Occipital lobe (tissue), 3 donors: ENCODE measurements at places on chromosomes 11 and 22. TPM values are rescaled to one million over a fixed set of nuclear protein-coding genes. Genes with fewer than 3 reads are reported as not detected.

GRCh38 chr11:111700162-111700561, 66.0 kb downstream of the PPP2R1B start:
- DNase-seq, result no peak

GRCh38 chr11:107682171-107682570, 29.7 kb downstream of the SLN start:
- no peak for DNase-seq

GRCh38 chr11:126109941-126110731, 47.5 kb upstream of the CDON start:
- DNase-seq, result no peak

DNA sequence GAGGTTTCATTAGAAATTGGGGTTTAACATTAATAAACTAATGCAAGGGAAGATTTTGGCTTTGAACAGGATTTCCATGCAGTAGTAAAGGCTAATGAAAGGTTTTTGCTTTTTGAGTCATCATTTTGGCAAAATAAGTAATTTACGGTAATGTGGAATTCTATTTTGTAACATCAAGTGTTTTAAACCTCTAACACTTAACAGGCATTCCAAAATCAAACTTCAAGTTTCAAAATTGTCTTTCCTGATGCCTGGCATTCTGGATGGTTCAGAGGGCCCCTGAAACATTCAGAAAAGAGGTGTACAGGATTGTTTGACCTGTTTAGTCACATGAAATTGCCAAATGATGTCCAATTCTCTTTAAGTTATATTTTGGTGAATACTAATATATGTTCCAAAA, 90.4 kb upstream of the GNAZ start:
- no peak for DNase-seq

DNA sequence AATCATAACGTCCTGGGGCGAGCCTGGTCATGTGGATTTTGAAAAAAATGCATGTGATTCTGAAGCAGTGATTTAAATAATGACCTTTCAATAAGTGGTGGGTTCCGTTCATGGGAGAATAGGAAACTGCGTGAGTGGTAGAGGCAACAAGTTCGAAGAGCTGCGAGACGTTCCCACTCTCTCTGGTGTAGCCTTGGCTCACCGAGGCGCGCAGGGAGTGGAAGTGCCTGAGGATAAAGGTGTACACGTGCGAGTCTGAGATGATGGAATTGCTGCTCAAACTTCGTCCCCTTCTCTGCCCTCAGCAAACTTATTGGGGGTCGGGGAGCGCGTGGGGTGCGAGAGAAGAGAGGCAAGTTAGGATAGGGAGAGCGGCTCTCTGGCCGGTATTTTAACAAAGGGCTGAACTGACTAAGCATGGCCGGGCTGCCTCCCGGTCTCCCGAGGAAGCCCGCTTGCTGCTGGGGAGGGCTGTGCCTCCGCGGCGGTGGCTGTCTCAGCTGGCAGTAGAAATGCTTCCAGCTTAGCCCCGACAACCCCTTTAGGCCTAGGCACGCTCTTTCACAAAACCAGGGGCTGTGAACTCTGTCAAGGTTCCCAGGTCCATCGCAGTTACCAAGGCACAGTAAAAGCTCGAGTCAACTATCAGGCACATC, 875 bp upstream of the STT3A start:
- DNase-seq, result peak; percentile 39

- no peak for DNase-seq
These were observed 456 bp upstream of the SPI1 start for GRCh38 chr11:47378836-47379170.

DNA sequence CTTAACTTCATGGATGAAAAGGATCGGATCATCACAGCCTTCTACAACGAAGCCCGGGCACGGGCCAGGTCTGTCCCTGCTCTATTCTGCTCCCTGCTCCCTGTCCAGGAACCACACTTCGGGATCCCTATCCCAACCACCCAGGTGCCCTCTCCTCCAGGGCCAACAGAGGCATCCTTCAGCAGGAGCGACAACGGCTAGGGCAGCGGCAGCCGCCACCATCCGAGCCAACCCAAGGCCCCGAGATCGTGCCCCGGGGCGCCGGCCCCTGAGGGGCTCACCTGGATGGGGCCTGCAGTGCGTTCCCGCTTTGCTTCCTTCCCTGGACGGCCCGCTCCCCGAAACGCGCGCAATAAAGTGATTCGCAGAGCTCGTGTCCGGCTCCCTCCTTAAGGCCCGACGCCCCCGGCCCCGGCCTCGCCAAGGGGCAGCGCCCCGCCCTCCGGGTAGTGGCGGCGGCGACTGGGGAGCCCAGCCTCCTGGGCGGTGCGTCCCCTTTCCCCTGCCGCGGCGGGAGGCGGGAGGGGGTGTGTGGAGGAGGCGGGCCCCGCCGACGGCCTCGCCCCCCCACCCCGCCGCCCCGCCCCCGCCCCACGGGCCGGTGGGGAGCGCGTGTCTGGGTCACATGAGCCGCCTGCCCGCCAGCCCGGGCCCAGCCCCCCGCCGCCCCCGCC, at the start of gene VEGFB:
Gene VEGFB (plus strand): TSS at position 672 of the 674 bp plus-strand sequence. CDS start 250 bp downstream, outside the sequence.
- no peak for DNase-seq

GRCh38 chr22:19815093-19815822, 39.4 kb downstream of the GNB1L start:
- DNase-seq, result no peak

GRCh38 chr11:94558468-94558867, 8.7 kb upstream of the PIWIL4 start:
- DNase-seq, result no peak

- DNase-seq, result no peak
These were observed 14.6 kb downstream of the BBOX1 start for GRCh38 chr11:27055065-27055682.

DNA sequence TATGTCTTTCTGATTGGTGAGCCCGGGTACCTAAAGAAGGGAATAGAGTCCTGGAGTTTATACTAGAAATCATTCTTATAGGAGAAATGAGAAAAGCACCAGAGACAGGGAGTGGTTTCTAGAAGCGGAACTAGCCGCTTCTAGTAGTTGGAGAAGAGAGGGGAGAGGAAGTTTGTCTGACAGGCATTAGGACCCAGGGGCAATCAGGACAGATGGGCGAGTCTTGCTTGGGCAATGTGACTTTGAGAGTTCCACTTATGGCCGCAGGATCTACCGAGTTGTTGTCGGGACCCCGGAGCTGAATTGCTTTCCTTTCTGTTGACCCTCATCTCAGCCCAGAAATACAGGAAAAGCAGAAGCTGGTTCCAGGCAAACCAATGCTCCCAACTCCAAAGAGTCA, 596.8 kb upstream of the CNTN5 start:
- no peak for DNase-seq

- no peak for DNase-seq
These were observed 7.9 kb upstream of the SOX6 start for GRCh38 chr11:16364254-16364653.

DNA sequence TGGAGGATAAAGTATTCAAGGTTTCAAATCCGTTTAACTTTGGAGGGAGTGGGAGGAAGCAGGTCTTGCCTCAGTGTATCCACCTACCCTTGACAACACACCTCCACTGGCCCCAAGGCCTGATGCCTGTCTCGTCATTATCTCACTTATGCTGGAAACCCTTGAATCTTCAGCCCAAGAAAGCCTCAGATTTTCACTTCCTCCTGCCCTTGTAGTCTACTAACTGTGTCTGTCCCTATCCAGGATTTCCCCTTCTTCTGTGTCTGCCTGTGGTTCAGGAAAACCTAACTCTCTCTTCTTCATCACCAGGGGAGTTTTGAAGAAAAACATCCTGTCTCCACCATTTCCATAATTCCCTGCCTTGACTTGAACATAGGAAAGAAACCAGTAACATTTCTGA, 56.1 kb downstream of the SYT9 start:
- DNase-seq, result no peak

GRCh38 chr11:15918674-15919073, 437.7 kb downstream of the SOX6 start:
- no peak for DNase-seq

DNA sequence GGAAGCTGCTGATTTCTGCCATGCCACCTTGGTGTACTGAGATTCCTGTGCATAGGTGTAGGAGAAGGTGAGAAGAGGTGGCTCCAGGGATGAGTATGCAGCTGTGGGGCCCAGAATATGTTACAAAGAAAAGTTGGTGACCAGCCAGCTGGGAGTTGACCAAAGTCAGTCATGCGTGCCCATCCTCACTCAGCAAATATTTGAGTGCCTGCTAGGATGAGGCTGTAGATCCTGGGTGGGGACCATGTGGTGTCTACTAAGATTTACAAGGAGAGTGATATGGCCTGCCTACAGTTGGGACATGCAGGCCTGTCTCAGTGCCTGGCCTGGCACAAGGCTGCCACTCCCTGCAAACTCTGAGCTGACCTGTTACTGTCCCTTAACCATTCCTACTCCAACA, 19.4 kb downstream of the RNF185 start:
- DNase-seq, result no peak

- no peak for DNase-seq
These were observed 708.0 kb upstream of the ARHGAP42 start for GRCh38 chr11:99979042-99979441.

DNA sequence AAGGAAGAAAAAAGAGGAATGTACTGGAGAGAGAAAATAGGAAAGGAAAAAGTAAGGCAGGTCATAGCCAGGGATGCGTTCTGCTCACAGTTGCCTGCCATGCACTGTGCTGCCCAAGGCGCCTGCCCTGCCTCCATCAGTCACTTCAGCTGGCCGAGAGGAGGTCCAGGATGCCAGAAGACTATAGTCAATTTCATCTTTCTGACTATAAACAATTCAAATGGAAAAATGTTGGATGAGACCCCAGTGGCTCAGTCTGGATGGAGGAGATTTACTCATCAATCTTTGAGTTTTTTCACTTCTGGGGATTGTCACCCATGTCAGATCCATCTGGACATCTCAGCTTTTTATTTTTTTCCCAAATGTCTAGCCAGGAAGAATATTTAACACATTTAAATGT, 36.7 kb upstream of the CLMP start:
- DNase-seq, result no peak

- no peak for DNase-seq
These were observed 118.2 kb upstream of the CRYBB3 start for GRCh38 chr22:25081409-25081824.

DNA sequence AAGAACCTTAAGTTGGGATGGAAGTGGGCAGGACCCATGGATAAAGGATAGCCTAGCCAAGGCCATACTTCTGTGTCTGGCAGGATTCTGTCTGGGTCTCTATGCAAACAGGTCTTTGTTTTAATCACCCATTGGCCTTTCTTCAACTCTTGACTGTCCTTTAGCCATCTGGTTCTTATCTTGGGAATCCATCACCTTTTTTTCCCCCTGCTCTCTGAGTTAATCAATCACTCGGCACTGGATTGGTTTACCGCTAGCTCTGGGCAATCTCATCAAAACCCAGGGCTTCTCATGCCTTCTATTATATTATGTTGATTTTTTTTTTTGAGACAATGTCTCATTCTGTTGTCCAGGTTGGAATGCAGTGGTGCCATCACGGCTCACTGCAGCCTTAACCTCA, 1.8 kb upstream of the RNF169 start:
- no peak for DNase-seq

- DNase-seq, result no peak
These were observed 44.7 kb downstream of the CCDC90B start for GRCh38 chr11:83241291-83241946.

DNA sequence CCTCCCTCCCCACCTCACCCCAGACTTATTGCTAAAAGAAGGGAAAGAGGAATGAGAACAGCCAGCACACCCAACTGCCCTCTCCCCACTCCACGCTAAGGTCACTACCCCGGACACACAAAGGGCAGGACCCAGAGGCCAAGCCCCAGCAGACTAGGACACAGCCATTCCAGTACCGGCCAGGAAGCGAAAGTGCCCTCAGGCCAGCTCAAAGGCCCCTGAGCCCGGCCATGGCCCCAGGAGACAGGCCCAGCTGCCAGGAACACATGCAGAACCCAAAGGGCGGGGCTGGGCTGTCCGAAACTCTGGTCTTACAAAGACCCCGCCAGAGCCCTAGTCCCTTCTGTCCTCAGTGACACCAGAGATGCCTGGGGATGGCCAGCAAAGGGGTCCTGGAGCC, 5.5 kb downstream of the RCOR2 start:
- DNase-seq, result no peak

- DNase-seq, result no peak
These were observed 15.5 kb downstream of the TUBGCP6 start for GRCh38 chr22:50229370-50229769.

- DNase-seq, result no peak
These were observed at the start of gene INSC for GRCh38 chr11:15114501-15115475. Gene INSC (plus strand): TSS chr11:15114923. CDS start chr11:15149175, 34,252 bp downstream.

DNA sequence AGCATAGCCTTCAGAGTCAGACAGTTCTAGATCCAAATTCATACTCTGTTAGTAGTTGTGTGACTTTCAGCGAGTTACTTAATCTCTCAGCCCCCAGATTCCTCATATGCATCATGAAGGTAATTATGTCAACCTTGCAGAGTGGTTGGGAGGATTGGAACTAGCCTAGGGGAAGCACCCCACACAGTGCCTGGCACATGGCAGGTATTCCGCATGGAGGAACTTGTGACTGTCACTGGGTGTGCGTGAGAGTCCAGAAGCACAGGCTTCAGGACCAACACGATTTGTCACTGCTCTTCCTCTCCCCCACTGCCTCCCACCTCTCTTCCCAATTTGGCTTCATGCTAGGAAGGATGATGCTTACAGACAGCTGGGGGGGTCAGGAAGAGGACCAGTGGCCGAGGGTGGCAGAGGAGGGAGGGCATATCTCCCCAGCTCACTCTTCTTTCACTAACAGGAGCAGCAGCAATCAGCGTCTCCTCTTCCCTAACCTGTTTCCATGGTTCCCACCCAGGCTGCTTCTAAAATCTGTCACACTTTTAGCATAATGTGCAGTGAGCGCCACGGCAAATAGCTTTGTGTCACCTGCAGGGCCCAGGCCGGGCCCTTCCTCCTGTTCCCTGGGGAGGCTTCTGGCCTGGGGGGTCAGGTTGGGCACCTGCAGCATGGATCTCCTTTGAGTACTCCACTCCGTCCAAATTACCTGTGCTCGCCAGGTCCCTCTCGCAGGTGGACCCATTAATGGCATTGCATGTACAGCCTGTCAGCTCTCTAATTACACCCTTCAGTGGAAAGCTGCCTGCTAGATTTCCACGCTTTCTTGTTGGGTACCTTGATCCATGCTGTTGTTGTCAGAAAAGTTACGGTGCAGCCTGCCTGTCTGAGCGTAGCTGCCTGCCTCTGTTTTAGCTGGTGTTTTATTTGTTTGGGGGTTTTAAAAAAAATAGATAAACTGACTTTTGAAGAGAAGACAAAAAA, 400.4 kb downstream of the NXPE2 start:
- no peak for DNase-seq

GRCh38 chr11:102513869-102514268, 16.7 kb downstream of the MMP7 start:
- DNase-seq, result no peak

GRCh38 chr22:35352214-35353111, 28.4 kb upstream of the HMOX1 start:
- DNase-seq, result no peak

GRCh38 chr11:62456630-62457029, 37.8 kb downstream of the SCGB1A1 start:
- DNase-seq, result no peak

- no peak for DNase-seq
These were observed 82.7 kb downstream of the PANX1 start for GRCh38 chr11:94211261-94211830.

KCNJ4 gene
- total RNA-seq, result 9.7 TPM

KDM4D gene
- total RNA-seq, result 1.9 TPM

VWCE gene
- total RNA-seq, result 2.7 TPM

MAJIN gene
- not detected for total RNA-seq

SPI1 gene
- total RNA-seq, result 0.78 TPM

SMTNL1 gene
- not detected for total RNA-seq

CST6 gene
- not detected for total RNA-seq

CDC42BPG gene
- total RNA-seq, result 0.16 TPM

OOSP1 gene
- total RNA-seq, result 1.6 TPM

SMIM35 gene
- not detected for total RNA-seq

SOX6 gene
- 39.3 TPM for total RNA-seq

RAPSN gene
- not detected for total RNA-seq

SLC25A18 gene
- 6.4 TPM for total RNA-seq

ILK gene
- total RNA-seq, result 44.9 TPM

C22orf31 gene
- total RNA-seq, result not detected

FXYD6 gene
- 107 TPM for total RNA-seq
